ENCODE measurements at places on chromosomes 13 and 19. TPM values are rescaled to one million over a fixed set of nuclear protein-coding genes. Genes with fewer than 3 reads are reported as not detected.
A peak's percentile ranks its signal among the peaks of the same experiment; 100 is the strongest.

DNA sequence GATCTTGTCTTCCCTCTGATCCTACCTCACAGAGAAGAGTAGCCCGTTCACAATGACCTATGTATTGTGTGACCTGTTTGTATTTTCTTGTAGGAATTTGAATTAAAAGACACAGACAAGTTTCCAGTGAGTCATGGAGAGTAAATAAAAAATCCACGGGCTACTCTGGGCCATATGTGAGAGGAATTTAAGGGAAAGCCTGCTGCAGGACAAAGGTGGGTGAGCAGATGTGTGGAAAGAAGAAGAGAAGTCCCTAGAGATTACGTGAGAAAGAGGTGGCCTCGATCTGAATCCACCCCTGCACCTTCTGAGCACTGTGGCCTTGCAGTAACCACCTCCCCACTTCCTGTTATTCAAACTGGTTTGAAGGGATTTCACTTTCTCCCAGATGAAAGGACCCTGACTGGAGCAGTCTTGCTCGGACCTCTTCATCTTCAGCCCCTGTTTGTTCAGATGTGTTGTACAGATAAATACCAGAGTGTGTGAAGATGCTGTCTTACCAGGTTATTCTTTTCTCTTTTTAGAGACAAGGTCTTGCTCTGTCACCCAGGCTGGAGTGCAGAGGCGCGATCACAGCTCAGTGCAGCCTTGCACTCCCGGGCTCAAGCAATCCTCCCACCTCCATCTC lies 205.4 kb downstream of the PDS5B start:
- DNase-seq = no peak

DNA sequence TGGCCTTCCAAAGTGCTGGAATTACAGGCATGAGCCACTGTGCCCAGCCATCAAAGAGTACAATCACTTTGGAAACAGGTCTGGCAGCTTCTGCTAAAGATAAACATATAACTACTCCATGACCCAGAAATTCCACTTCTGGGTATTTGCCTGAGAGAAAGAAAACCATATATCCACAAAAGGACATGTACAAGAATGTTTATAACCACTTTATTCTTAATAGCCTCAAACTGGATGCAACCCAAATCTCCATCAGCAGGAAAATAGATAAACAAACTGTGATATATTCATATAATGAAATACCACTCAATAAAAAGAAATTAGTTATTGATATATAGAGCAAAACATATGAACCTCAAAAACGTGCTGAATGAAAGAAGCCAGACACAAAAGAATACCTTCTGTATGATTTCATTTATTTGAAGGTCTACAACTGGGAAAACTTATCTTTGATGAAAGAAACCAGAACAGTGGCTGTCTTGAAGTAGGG lies 40.5 kb downstream of the TEX26 start:
- no peak for DNase-seq

DNA sequence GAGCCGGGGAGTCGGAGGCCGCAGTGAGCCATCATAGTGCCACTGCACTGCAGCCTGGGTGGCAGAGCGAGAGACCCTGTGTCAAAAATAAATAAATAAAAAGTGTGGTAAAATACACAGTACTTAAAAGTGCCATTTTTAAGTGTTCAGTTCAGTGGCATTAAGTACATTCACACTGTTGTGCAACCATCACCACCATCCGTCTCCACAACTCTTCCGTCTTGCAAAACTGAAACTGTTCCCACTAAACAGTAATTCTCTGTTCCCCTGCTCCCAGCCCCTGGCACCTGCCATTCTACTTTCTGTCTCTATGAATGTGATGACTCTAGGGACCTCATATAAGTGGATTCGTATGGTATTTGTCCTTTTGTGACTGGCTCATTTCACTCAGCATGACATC lies 13.3 kb downstream of the SLC25A42 start:
- DNase-seq = peak; percentile 8

GRCh38 chr19:2387367-2388288 lies 27.6 kb downstream of the TMPRSS9 start:
- DNase-seq = no peak

DNA sequence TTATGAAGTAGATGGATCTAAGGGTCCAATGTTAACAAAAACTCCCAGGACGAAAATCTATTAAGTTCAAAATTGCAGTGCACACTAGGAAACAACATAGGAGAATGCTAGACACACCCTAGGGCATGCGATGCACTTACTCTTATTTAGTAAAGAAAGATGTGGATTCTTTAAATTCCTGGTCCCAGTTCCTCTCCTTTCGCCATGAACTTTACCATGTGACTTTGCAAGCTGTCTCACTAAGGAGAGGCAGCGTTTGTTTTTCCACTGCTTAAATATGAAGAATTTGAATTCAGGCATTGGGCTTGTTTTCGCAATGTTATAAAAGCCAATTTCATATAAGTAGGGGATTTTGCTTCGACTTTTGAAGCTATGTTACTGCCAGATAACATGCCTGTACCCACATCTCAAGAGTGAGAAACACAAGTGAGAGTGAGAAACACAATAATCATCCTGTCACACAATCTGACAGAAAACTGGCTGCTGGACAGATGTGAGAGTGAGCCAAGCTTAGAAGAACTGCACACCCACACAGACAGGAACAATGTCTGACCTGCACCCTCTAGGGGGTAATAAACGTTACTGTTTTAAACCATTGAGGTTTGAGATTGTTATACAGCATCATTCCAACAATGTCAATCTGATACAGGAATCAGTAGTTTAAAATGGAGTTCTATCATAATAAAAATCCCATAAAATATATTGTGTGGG lies 1308.4 kb downstream of the SLITRK5 start:
- DNase-seq = no peak

DNA sequence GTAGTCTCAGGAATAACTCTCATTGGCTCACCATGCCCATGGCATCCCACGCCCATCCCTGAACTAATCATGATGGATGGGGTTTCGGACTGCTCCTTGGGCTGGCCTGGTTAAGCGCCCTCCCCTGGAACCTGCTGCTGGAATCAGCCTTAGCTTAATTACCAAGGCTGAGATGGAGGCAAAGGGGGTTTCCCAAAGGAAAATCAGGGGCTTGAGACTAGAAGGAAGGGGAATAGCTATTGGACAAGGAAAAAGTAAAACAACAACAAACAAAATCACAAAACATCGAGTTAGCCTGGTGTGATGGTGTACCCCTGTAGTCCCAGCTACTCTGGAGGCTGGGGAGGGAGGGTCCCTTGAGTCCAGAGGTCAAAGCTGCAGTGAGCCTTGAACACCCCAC lies 25.7 kb upstream of the SHKBP1 start:
- no peak for DNase-seq

- no peak for DNase-seq
Observed at GRCh38 chr19:46859637-46860124, 1.1 kb upstream of the ARHGAP35 start.

DNA sequence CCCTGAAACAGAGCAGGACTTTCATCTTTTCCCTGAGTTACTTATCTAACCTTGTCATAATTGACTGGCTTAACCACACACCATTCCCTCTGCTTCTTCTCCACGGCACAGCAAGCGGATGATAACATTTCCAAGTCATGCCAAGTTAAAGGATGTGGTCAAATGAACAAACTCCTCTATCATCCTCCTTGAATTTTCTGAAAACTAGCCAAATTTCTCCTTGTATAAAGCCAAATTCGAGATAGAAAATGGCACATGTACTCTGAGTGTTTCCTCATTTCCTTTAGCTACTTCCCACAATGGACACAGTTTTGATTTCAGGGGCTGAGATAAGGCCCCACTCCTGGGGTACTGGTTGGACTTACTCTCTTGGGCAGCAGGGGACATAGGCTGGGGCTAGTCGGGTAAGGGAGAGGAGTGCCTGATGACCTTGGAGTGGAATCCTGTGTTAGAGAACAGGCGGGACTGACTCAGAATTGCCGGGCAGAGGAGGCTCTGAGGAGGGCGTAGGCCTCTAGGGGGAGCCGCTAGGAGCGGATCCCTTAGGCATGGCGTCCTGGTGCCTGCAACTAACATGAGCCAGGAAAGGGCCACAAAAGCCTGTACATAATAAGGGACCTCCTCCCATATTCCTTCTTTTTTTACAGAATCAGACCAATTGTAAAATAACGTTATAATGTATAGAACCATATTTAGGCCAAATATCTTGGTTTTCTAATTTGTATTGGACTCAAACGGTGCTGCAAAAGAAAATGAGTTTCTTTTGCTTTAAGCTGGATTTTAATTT lies 20.3 kb upstream of the TMTC4 start:
- no peak for DNase-seq

GRCh38 chr13:25574437-25575411 lies 202.9 kb downstream of the ATP8A2 start:
- DNase-seq = peak; percentile 29

- no peak for DNase-seq
Observed at GRCh38 chr13:27926644-27927434, 7.0 kb downstream of the PDX1 start.

DNA sequence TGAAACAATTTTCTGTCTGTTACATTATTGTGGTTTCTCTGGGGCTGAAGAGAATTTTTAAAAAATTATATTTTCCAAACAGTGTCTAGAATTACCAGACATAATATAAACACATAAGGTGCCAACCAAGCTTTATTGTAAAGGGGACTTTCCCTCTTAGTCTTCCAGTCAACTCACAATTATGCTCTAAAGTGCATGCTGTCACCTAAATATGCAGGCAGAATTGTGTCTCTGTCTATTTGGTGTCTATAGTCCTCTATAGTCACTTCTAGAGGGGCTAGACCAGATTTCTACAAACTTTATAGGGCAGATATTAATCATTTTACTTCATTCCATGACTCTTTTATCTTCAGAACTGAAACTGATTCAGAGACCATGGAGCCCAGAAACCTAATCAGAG lies 12.8 kb downstream of the ZNF254 start:
- DNase-seq = no peak

COX6B2 gene
- polyA plus RNA-seq = not detected

SIGLEC5 gene
- 12.6 TPM for polyA plus RNA-seq

Data from CD14-positive monocyte (primary cell).